ENCODE measurements at places on chromosomes 3 and 15.

- no peak for DNase-seq
Measured at GRCh38 chr15:55909036-55909811, 84.2 kb downstream of the NEDD4 start.

- DNase-seq, result no peak
Measured at GRCh38 chr3:135895106-135895733, 70.3 kb upstream of the PPP2R3A start.

DNA sequence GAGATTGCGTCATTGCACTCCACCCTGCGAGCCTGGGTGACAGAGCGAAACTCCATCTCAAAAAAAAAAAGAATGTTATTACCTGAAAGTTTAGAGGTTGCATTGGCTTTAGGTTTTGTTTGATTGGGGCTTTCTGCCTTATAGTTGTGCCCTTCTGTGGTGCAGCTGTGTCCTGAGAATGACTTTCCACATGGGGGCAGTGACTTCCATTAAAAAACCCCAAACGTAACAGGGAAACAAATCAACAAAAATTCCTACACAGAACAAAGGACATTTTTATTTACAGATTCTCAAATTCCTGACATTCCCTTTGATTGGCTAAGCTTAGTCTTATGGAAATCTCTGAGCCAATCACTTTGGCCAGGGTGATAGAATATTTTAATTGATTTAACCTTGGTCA is 154.1 kb upstream of the GPR149 start:
- no peak for DNase-seq

- DNase-seq, result no peak
Measured at GRCh38 chr3:141366285-141367037, 1.8 kb upstream of the ZBTB38 start.

DNA sequence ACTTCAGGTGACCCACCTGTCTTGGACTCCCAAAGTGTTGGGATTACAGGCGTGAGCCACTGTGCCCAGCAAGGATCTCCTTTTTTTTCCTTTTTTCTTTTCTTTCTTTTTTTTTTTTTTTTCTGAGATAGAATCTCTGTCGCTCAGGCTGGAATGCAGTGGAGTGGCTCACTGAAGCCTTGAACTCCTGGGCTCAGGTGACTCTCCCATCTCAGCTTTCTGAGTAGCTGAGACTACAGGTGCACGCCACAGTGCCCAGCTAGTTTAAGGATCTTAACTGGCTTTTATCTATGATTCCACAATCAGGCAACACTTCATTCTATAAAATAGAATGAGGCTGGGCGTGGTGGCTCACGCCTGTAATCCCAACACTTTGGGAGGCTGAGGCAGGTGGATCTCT is 16.3 kb upstream of the NICN1 start:
- DNase-seq, result no peak

DNA sequence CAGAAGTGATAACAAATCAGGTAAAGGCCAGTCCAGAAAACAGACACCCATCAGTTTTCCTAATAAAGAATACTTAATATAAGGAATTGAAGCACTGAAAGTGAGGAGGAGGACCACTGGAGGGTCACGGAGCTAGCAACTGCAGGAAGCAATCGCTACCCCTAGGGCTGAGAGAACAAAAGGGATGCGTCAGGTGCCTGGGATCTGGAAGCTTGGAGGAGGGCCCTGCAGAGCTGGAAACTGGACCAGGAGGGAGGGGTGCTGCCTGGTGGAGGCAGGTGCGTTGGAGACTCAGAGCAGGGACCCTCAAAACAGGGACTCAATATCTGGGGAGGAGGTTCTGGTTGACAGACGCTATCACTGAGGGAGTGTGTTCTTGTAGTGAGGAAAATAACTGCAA is 308.1 kb upstream of the RASGRP1 start:
- DNase-seq, result no peak

DNA sequence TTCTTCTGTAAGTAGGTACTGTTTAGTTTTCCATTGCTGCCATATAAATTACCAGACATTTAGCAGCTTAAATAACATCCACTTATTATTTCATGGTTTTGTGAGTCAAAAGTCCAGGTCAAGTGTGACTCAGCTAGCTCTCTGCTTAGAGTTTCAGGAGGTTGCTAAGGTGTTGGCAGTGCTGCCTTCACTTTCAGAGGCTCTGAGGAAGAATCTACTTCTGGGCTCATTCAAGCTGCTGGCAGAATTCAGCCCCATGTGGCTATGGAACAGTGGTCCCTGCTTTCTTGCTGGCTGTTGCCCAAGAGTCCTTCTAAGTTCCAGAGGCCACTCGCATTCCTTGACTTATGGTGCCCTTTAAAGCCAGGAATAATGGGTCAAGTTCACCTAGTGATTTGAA is 4.5 kb downstream of the CFAP44 start:
- no peak for DNase-seq

DNA sequence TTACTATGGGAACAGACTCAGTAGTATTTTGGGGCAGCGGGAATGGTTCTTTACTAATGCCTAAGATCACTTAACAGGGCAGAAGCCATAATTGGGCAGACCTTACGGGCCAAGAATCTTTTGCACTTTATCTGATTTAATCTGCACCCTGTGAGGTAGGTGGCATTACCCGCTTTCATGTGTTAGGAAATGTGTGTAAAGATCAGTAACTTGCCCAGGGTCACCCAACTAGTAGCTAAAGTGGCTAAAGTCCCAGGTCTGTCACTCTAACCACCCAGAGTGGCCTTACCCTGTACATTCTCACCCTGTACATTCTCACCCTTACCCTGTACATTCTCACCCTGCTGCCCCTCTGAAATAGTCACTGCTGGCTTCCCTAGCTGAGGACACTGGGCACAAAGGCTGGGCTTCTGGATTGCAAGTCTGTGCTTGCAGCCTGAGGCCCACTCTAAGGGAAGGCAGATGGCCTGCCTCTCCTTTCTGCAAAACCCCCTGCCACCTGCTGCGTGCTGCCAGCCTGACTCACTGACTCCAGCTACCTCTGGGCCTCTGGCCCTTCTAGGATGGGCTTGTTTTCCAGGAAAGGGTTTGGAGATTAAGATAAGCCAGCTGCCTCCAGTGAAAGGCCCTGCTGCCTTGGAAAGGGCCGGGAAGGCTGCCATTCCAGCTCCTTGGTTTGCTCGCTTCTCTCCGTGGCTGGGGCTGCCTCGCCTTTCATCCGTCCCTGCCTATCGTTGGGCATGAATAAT is 37.5 kb upstream of the MYZAP start:
- DNase-seq, result no peak

DNA sequence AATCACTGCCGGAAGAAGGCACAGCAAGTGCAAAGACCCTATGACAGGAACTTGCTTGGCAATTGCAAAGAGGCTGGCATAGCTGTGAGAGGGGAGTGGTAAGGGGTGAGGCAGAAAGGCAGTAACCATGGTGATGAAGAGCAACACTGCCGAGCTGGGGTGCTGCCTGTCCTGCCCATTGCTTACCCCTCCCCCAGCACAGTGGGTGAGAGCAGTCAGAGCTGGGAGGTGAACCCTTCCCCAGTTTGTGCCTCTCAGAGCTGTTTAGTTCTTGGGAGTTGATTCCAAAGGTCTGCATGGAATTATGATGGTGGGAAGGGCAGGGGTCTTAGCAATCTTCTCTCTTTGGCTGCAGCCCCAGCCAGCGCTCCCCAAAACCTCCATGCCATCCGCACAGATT is 8.8 kb downstream of the TYRO3 start:
- no peak for DNase-seq

- DNase-seq, result no peak
Measured at GRCh38 chr3:34207806-34208205, 409.4 kb downstream of the PDCD6IP start.

DNA sequence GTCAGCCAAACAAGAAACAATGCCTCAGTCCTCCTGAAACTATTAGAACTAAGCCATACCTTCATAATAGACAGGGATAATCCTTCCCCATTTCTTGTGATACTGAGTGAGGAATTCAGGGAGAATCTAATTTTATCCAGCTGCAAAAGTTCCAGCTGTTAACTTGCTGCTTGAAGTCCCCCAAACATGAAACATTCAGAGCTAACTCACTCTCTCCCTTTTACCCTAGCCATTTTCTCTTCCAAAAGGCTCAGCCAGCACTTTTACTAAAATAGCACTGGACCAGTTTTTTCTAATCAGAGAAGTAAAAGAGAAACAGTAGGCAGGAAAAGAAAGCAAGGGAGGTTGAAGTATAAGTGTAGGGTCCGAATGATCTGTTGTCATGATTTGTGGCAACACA is 268.1 kb downstream of the TAFA4 start:
- DNase-seq, result no peak

DNA sequence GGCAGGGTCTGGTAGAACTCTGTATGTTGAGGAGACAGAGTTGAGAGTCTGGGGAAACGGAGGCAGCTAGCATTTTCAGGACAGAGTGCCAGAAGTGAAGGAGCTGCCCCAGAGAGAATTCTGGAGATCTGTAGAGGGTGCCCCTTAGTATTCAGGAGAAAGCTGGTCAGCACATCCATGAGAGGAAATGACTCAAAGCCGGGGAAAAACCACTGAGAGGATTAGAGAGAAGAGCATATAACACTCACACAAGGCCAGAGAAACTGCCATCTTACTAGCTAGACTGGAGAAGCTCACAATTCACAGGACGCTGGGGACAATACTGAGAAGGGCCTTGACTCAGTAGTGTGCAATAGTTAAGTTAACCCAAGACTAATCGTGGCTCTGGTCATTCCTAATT is 75.7 kb upstream of the DPPA4 start:
- no peak for DNase-seq

- no peak for DNase-seq
Measured at GRCh38 chr3:11733914-11734313, 90.2 kb upstream of the VGLL4 start.

DNA sequence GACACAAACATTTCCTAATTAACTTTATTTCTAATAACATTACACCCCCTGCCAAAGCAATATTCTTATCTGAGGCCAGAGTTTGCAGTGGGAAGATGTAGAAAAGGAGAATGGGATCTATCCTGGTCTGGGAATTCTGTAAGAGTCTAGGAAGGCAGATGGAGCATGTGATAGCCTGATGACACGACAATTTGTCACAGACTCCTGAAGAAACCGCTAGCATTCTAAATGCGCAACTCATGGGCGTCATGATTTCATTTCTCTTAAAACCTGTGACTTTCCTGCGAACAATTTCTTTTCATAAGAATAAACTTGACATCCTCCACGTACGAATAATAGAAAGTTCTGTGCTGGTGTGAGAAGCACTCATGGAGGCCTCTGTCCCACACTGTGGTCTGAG is 72.9 kb upstream of the ATP10A start:
- DNase-seq, result no peak

- DNase-seq, result no peak
Measured at GRCh38 chr15:33293713-33294334, 16.9 kb upstream of the RYR3 start.

DNA sequence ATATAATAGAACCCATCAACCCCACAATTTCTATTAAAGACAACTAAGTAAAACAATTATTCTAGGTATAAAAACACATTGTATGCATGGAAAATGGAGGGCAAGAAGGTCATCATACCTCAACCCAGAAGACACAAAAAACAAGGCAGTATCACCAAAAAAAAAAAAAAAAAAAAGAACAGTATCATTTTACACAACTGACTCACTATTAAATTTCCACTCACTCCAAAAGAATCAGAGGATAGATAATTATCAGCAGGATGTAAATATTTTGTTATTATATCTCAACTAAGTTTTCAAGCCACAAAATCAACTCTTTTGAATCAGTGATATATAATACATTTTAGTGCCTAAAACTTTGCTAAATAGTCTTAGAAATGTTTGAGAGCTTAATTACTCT is 55.0 kb downstream of the CLASP2 start:
- no peak for DNase-seq

GRCh38 chr15:76320012-76320411 is 8.7 kb upstream of the ETFA start:
- DNase-seq, result no peak

- no peak for DNase-seq
Measured at GRCh38 chr3:129365296-129366136, 62.9 kb downstream of the EFCAB12 start.

- DNase-seq, result no peak
Measured at GRCh38 chr3:126449621-126450051, 26.1 kb downstream of the ZXDC start.

- no peak for DNase-seq
Measured at GRCh38 chr15:53611145-53611920, 148.1 kb downstream of the WDR72 start.

- no peak for DNase-seq
Measured at GRCh38 chr3:159664006-159664405, 324.6 kb upstream of the IL12A start.

DNA sequence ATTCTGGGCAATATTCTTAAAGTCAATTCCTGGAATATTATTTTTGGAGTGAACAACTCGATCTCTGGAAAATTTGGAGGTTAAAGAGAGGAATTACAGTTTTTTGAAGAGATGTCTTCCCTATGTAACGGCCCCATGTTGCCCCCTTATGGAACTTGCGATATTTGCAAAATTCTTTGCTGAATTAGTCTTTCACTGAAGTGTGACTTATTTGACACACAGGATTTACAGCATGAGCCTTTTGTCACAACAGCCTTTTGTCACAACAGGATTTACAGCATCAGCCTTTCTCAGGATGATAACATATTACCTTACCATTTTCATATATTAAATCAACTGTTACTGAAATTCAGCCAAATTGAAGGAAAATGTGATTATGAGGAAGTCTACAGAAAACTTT is 37.8 kb upstream of the SPTSSB start:
- DNase-seq, result no peak

DNA sequence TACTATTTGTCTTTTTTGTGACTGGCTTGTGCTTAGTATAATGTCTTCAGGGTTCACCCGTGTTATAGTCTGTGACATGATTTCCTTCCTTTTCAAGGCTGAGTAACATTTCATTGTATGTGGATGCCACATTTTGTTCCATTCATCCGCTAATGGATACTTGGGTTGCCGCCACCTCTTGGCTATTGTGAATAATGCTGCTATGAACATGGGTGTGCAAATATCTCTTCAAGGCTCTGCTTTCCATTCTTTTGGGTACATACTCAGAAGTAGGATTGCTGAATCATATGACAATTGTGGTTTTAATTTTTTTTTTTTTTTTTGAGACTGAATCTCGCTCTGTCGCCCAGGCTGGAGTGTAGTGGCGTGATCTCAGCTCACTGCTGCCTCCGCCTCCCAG is 15.4 kb downstream of the CRTC3 start:
- DNase-seq, result no peak

GRCh38 chr3:58010562-58010961 is 2.3 kb downstream of the FLNB start:
- no peak for DNase-seq

DNA sequence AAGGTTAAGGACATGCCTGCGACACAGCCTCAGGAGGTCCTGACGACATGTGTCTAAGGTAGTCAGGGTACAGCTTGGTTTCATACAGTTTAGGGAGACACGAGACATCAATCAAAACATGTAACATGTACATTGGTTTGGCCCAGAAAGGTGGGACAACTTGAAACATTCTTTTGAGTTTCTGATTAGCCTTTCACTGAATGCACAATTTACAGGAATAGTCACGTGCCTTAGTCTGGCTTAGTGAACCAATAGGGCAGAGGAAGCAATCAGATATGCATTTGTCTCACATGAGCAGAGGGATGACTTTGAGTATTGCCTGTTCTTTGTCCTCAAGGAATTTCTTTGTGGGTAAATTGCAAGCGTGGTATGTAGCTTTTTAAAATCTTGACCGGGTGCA is 24.5 kb upstream of the HDAC11 start:
- DNase-seq, result no peak

- DNase-seq, result no peak
Measured at GRCh38 chr3:83063446-83063845, 1302.0 kb upstream of the GBE1 start.

GRCh38 chr3:95654570-95655362 is 1159.6 kb upstream of the EPHA6 start:
- DNase-seq, result no peak

All from activated CD4-positive, alpha-beta T cell treated with anti-CD3 and anti-CD28 coated beads, Interleukin-2, amount 50 U/mL, for 24 hours (primary cell).